Stimulated activated CD8-positive, alpha-beta memory T cell treated with anti-CD3 and anti-CD28 coated beads, Interleukin-12 subunit alpha, Interleukin-12 subunit beta, amount 100 ng/mL, for 4 hours (primary cell): ENCODE measurements at places on chromosomes 1 and 21.

DNA sequence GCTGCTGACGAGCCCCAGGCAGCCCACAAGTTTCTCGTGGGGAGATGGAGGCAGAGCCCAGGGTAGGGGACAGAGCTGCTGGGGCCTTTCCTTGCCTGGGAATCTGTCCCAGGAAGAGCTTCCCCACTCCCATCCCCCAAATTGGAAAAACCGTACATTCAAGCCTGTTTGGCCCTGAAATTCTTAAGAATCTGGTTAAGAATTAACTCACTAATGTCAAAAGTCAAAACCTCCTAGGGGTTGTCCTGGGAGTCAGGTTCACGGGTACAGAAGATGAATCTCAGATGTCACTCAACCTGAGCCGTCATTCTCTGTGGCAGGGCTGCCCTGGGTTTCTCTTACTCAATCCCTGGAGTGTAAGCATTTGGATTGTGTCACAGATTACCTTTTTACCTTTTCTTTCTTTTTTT is 8.4 kb downstream of the C1orf115 start:
- no peak for DNase-seq

DNA sequence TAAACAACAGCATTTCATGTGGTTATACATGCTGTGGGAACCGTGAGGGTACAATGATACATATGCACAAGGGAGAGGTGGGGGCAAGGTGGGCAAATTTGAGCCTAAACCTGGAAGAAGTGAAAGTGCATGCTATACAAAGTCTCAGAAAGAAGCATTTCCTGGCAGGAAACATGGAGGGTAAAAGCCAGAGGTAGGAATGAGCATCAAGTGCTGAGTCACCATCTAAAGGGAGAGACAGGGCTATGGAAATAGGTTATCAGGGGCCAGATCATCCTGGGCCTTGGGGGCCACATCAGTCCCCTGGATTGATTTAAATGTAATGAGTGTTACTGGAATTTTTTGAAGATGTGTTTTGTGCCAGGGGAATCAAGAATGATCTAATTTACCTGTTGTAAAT is 60.1 kb upstream of the DAB1 start:
- no peak for DNase-seq

- no peak for DNase-seq
Measured at GRCh38 chr1:119045096-119045746, 57.1 kb upstream of the TBX15 start.

- no peak for DNase-seq
Measured at GRCh38 chr1:4468386-4468785, 186.0 kb upstream of the AJAP1 start.

DNA sequence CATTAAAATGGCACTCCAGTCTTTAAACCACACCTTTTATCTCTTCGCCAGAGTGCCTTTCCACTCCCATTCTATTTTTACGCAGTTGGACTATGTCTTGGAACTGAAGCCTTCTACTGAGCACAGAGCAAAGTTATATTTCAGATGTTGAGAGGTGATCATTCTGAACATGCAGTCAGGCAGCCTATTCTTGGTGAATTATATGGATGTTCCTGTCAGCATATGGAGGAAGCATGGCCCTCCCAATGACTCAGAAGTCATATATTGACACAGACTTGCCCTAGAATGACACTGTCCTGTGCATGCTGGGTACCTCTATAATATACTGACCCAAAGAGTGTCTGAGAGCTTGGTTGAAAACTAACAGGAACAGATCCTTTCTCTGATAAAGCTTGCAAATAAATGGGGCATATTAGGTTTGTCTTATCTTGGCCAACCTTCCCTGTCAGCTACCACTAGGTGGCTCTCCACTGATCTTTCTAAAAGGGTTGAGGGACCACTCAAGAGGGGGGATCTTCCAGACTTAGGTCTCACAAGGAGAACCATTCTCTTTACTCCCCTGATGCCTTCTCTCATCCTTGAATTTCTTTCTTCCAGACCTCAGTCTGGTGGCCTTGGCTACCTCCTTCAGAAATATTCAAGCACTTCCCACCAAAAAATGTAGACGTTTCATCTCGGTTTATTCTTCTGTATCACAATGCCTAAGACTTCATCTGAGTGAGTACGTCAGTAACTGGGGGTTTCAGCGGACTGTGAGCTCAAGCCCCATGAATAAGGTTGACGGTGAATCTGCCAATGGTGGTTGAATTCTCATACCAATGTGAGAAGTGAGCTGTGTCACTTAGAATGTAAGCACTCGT is 11.8 kb upstream of the ALG14 start:
- DNase-seq = no peak

DNA sequence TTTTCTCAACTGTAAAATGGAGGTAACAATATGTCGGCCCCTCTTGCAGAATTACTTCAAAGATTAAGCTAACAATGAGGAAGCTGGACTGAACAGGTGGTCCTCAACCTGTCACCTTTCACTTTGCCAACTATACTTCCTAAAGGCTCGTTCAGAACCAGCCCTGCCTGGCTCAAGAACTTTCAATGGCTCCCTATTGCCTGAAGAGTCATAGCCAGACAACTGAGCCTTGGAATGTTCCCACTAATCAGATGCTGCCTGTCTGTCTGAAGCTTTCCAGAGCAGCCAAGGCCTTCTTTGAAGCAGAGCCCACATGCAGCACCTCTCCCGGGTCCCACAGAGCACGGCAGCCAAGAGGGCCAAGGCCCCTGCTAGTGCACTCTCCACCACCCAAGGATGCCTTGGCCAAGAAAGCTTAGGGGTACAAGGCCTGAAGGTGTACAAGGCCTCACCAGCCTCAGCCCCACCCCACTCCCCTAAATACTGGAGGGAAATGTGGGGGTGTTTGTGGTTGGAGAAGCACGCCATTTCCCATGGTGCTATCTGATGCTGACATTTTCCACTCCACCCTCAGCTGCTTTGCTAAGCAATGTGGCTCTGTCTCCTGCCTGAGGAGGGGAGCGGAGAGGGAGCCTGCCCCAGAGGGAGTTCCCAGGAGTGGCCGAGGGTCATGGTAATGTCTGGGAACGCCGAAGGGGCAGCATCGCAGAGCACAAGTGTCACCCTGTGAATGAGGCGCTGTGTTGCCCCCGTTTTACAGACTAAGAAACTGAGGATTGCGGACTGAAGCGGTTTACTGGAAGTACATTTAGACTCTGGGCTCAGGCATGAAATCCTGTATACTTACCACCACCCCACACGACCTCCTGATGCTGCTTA is 8.2 kb upstream of the LAPTM5 start:
- no peak for DNase-seq

DNA sequence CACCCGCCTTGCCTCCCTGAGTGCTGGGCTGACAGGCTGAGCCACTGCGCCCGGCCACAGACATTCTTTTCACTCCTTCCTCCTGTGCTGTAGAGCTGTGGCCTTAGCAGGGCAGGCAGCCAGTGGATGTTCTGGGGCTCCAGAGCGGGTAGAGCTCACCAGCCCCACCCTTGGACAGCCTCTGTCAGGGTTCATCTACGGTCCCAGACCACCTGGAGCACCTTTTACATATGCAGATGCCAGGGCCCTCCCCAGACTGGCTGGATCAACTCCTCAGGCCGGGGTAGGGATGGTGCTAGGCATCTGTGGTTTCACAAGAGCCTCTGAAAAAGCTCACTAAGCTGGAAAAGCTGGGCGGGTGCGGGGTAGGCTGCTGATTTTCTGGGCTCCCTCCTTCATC is 4.6 kb downstream of the ATP13A2 start:
- DNase-seq = no peak

DNA sequence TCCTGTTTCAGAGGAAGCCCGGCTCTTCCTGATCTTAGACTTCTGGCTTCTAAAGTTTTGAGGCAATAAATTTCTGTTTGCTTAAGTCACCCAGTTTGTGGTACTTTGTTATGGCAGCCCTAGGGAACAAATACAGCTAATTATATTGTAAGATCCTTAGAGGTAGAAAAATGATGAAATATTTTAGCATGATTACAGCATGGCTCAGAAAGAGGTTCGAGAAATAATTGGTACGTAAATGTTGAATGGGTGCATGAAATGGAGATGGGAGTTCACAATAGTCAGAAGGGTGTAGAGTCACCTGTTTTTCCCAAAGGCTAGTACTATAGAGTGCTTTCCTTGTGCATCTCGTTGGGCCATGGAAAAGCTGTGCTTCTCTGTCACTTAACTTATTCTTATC is 123.5 kb downstream of the RUNX1 start:
- DNase-seq = no peak

DNA sequence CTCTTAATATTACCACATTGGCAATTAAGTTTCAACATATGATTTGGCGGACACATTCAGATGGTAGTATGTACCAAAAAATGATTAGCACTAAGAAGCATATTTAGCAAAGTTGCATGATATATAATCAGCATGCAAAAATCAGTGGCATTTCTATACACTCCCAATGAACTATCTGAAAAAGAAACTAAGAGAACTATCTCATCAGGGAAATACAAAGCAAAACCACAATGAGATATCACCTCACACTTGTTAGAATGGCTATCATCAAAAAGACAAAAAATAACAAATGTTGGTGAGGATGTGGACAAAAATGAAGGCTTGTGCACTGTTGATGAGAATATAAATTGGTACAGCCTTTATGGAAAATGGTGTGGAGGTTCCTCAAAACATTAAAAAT is 31.4 kb upstream of the DENND1B start:
- no peak for DNase-seq

DNA sequence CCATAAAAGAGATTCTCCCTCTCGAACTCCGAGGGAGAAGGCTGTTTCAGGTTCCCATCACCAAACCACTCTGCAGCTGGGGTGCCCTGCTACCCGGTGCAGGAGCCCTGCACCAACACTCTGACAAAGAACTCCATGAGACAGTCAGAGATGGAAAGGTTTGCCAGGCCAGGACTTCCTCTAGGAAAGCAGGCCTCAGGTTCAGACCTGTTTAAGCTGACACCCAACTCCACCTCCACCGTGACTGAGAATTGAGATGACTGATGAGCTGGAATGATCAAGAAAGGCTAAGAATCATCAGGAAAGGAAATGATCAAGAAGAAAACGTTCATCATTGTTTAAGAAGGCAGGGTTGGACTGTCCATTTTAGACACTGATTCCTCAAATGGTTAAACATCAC is 46.2 kb upstream of the KCNE1 start:
- DNase-seq = no peak

DNA sequence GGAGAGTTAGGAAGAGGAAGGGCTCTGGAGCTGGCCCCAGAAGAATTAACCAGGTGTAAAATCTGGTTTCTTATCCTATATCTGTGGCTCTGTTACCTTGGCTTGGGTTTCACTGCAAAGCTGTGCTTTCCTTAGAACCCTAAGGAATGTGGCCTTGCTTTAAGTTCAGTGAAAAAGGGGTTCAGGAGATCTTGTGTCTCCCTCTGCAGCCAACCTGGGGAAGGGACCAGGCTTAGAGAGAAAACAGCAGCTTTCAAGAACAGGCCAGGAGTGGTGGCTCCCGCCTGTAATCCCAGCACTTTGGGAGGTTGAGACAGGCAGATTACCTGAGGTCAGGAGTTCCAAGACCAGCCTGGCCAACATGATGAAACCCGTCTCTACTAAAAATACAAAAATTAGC is 16.1 kb upstream of the MYCL start:
- no peak for DNase-seq
